ENCODE measurements at places on chromosomes 16 and 17. TPM values are rescaled to one million over a fixed set of nuclear protein-coding genes. Genes with fewer than 3 reads are reported as not detected.

DNA sequence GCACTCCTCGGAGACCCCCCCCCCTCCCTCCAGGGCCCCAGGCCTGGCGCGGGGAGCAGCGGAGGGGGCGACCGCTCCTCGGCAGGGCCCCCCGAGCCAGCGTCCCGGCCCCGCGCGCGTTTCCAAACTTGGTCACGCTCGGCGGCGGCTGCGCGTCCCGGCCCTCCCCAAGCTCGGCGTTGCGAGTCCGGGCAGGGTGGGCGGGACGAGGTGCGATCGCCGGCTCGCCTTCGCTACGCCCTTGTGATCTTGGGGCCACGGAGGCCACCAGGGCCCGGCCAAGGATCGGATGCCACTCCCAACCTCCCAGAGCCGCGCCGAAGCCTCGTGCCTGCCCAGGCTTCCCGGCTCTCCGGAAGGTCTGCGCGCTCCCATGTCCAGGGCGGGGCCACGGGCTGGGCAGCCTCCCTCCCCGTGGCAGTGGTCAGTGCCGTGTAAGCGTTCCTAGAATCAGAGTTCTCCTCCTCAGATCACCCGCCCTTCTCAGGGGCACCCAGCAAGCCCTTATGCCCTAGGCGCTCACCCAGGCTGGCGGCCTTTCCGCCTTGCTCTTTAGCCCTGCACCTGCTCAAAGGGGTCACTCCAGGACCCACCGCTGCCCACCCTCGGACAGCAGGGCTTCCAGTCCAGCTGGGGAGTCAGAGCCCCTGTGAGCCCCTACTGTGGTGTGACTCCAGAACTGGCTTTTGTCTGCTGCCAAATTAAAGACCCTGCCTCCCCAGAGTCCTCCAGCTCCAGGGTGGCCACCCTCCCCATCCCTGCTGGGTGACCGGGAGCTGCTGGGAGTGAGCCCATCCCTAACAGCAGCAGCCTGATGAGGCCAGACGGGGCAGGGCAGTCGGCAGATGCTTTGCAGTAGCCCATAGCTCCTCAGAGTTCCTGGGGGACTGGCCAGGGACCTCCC is 12.2 kb upstream of the MRPS23 start:
- peak; percentile 61 for DNase-seq

The ARHGDIA gene
- total RNA-seq: 432 TPM

The RNF135 gene
- 0.59 TPM for total RNA-seq

The C16orf78 gene
- total RNA-seq: not detected

The COASY gene
- total RNA-seq: 57.4 TPM
